ENCODE measurements at places on chromosomes 16 and 17. TPM values are rescaled to one million over a fixed set of nuclear protein-coding genes. Genes with fewer than 3 reads are reported as not detected.

Gene SCPEP1
- 64.2 TPM for total RNA-seq

Gene TBC1D26
- 0.24 TPM for total RNA-seq

Gene RRAD
- 21.0 TPM for total RNA-seq

Gene CMTM2
- total RNA-seq: not detected

Gene HBA2
- total RNA-seq: 139 TPM

Gene RASL10B
- total RNA-seq: 63.8 TPM

Gene GNG13
- total RNA-seq: not detected

Gene SULT1A4
- 10.4 TPM for total RNA-seq

Gene ZC3H18
- 23.8 TPM for total RNA-seq

Gene KRTAP4-3
- total RNA-seq: not detected

Gene MILR1
- 25.1 TPM for total RNA-seq

Gene SRCIN1
- total RNA-seq: 3.5 TPM

Gene TMEM92
- not detected for total RNA-seq

Gene KRTAP4-1
- total RNA-seq: not detected

Gene MT1B
- total RNA-seq: not detected

Gene PNMT
- total RNA-seq: 2.6 TPM

Gene SLC22A31
- not detected for total RNA-seq

GRCh38 chr17:8956465-8956902 lies 9.0 kb downstream of the PIK3R5 start:
- no peak for DNase-seq

- no peak for DNase-seq
Measured at GRCh38 chr17:45282683-45283644, 21.1 kb upstream of the SPATA32 start.

- no peak for DNase-seq
Measured at GRCh38 chr17:51820252-51820651, 338.3 kb downstream of the CA10 start.

DNA sequence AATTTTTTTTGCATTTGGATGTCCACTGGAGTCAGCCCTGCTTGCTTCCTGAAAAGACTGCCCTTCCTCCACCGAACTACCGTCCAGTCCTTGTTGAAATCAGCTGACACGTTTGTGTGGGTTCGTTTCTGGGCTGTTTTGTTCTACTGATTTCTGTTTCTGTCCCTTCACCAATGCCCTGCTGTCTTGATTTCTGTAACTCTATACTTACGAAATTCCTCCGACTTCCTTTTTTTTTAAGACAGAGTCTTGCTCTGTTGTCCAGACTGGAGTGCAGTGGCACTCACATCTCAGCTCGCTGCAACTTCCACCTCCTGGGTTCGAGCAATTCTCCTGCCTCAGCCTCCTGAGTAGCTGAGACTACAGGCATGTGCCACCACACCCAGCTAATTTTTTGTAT lies 8.4 kb upstream of the GAA start:
- no peak for DNase-seq

- peak; percentile 80 for DNase-seq
Measured at GRCh38 chr16:66741169-66741900, 10.1 kb downstream of the DYNC1LI2 start.

DNA sequence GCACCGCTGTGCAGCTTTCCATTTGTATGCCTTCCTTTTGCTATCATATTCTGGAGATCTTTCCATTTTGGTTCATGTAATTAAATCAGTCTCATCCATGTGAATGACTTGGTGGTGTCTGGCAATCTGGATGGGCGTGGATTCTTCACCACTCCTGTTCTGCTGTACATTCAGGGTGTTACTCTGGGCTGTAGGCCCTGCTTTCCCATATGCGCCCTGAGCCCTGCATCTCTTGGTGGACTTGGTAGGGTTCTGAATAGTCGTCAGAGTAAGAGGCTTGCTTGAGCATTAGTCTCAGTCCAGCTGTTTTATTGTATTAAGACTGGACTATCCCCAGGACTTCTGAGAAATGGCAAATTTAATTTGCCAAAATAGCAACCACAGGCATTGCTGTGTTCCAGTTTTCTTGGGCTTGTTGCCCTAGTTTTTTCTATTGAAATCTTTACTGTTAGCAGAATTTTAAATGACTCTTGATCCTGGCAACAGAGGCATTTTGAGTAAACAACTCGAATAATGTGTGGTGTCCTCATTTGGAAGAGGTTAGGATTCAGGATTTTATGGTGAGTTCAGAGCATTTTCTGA lies 14.9 kb downstream of the BANP start:
- DNase-seq: no peak

DNA sequence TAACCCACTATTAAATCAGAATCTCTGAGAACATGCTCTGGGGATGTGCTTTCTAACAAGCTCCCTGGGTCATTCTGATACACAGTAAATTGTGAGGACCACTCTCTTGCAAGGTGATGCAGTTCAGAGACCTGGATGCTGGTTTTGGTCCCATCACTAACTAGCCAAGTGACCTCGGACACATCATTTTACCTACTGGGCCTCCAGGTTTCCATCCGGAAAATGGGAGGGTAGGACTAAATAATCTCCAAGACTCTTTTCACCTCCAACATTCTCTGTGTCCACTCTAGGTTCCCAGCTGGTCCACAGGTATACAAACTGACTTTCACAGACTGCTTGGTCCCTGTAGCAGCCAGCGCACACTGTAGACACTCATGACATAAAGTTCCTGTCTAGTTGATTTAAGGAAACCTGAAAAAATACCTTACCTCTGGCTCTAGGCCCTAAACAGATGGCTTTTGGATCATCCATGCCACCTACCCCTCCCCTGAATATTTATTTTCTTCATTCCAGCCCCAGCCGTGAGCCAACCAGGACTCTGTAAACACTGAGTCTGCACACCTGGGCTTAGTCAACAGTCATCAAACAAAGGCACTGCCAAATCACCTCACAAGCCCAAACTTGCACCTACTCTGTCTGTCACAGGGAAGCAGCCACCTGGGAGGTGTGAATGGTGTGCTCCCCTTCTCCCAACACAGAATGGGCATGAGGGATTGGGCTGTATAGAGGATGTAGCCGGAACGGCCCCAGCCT lies 51.3 kb upstream of the MRPS23 start:
- DNase-seq: no peak

DNA sequence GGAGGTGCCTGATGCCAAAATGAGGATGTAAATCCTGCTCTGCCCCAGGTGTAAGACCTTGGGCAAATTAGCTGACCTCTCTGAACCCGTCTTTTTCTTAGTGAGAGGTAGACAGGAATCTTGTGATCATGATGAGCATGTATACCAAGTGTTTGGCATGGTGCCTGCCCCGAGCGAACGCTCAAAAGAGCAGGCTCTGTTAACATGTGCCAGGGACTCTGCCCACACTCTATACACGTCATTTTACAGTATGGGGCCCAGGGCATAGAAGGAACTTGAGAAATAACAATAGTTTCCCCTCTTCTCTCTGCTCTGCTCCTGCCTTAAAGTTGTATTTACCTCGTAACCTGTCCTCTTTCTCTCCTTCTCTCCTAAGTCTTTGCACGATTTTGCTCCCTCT lies 9.3 kb upstream of the MAF start:
- no peak for DNase-seq

- DNase-seq: no peak
Measured at GRCh38 chr17:38605841-38606645, at the start of gene SRCIN1. Gene SRCIN1 (minus strand): TSS chr17:38605952. CDS start chr17:38605705, 247 bp downstream.

DNA sequence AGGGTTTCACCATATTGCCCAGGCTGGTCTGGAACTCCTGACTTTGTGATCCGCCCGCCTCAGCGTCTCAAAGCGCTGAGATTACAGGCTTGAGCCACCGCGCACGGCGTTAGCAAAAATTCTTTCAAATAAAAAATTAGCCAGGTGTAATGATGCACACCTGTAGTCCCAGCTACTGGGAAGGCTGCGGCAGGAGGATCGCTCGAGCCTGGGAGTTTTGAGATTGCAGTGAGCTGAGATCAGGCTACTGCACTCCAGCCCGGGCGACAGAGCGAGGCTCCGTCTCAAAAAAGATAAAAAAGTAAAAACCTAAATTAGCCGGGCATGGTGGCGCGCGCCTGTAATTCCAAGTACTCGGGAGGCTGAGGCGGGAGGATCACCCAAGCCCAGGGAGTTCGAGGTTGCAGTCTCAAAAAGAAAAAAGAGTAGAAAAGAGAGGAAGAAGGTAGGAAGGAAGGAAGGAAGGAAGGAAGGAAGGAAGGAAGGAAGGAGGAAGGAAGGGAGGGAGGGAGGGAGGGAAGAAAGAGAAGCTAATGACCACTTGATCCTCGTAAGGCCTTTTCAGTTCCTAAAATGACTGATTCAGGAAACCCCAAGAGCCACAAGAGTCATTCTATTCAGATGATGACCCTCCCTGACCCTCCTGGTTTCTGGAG lies 59.2 kb downstream of the SRL start:
- no peak for DNase-seq

- no peak for DNase-seq
Measured at GRCh38 chr16:63981639-63982038, 1140.2 kb downstream of the CDH11 start.

GRCh38 chr17:56602292-56603130 lies 9.0 kb downstream of the NOG start:
- DNase-seq: no peak

- no peak for DNase-seq
Measured at GRCh38 chr16:81590714-81591544, 146.3 kb downstream of the CMIP start.

GRCh38 chr16:56349711-56350161 lies 75.6 kb downstream of the AMFR start:
- no peak for DNase-seq

- no peak for DNase-seq
Measured at GRCh38 chr16:81558077-81558443, 113.5 kb downstream of the CMIP start.

- DNase-seq: no peak
Measured at GRCh38 chr16:79006765-79007164, 593.8 kb downstream of the MAF start.

DNA sequence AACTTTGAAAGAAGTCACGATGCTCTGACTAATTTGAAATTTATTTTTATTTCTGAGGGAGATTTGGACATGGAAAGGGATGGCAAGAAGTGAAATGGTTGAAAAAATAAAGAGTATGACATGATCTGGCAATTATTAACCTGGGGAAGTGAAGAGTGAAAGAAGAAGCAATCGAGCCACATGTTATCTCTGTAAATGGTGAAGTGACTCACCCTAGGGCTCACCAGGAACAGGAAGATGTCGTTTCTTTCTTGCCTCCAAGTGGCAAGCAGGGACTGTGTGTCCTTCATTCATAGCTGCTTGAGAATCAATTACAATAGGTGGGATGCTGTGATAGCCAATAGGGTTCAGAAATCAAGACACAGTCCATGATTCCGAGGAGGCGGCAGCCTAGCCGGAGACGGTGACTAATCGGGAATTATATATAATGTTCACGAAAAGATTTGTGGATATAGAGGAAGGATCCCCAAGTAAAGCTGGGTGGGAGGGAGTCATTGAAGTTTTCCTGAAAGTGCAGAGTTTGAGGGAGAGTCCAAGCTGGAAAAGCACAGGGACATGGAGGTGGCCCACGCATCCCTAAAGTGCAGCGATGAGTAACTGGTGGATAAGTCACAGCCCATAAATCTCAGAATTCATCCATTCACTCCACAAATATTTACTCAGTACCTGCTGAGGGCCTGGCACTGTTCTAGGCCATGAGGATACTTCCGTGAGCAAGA lies 18.2 kb upstream of the KRT20 start:
- no peak for DNase-seq

DNA sequence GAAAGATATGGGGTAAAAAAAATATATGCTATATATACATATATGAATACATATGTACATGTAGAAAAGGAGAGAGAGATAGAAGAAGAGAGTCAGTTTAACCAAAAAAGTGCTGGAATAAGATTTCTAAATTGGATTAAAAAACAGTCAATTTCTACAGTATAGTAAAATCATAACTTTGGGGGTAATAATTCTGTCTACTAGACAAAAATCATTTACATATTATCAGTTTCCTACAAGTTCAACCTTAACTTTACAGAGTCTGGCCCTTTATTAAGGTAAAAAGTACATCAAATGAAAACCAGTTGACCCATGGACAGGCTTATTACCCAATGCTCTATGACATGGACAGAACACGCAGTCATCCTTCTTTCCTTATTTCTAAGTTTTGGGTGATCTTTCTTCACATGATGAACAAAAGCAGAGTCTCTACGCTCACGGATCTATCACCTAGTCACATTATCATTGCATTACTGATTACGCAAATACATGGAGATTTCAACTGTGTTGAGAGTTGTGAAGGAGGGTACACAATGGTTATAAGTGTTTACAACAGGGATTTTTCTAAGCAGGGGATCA lies 63.9 kb upstream of the SMIM36 start:
- no peak for DNase-seq

- no peak for DNase-seq
Measured at GRCh38 chr17:44209786-44210341, 9.6 kb downstream of the UBTF start.

DNA sequence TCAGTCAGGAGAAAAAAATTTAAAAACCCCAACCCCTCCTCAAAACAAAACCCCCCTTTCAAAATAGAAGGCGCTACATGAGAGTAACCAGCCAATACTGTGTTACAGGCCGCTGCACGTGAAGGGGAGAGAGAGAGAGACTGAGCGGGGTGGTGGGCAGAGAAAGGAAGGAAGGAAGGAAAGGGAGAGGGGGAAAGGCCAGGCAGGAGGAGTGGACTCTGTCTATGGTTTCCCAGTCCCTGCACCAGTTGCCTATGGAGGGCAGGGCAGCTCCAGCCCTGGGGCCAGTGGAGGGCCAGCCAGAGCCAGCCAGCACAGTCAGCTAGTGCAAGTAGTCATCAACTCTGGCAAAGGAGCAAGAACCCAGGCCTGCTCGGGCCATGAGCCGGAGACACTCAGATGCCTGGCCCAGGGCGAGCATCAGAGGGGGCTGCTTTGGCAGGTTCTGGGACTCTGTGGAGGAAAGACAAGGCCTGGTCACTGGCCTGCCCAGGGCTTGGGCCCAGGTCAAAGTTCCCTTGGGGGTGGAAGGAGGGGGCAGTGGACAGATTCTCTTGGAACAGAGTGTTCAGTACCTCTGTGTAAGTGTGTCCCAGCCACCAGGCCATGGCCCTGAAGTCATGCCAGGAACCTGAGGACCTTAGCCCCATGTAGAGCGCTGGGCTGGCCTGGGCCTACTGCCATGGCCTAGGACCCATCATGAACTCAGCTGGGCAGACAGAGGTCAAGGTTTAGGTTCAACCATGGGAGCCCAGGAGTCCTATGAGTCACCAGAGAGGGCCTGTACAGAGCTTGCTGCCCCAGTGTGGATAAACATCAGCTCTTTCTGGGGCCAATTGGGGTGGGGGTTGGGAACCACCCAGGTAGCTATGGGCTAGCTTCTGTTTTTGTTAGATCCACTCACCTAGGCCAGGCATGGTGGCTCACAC lies 7.3 kb upstream of the GFOD2 start:
- DNase-seq: no peak

- DNase-seq: no peak
Measured at GRCh38 chr16:19555938-19556771, 652 bp downstream of the VPS35L start.

DNA sequence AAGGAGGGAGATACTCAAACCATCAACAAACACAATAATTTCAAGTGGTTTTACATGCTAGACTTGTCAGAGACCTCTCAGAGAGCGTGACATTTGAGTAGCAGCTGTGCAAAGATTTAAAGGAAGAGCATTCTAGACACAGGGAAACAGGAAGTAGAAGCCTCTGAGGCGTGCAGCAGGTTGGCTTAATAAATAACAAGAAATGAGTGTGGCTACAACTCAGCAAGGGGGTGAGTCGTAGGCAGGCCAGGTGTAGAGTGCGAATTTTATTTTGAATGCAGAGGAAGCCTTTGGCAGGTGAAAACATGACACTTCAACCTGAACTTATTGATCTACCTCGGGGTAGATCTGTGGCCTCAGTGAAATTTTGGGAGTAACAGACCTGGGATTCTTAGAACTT lies 73.2 kb upstream of the MRTFB start:
- DNase-seq: no peak

GRCh38 chr16:68227850-68228553 lies 7.9 kb downstream of the ESRP2 start:
- DNase-seq: no peak

- no peak for DNase-seq
Measured at GRCh38 chr16:24075931-24076716, 180.0 kb upstream of the CACNG3 start.

Measured in omental fat pad (tissue), 4 donors.